Regular cardiac myocyte (primary cell): ENCODE measurements at places on chromosomes 6 and 20. TPM values are rescaled to one million over a fixed set of nuclear protein-coding genes. Genes with fewer than 3 reads are reported as not detected.

The MAS1 gene
- under 0.01 TPM in 2 replicates for total RNA-seq

The STXBP5 gene
- total RNA-seq = 40.8 and 62.0 TPM in 2 replicates

The EDN1 gene
- total RNA-seq = 46.8 and 87.4 TPM in 2 replicates

The SMLR1 gene
- total RNA-seq = 0.19 TPM in 1 of 2 replicates, not detected in the other

The ARG1 gene
- not detected in 2 replicates for total RNA-seq

The RPL7L1 gene
- total RNA-seq = 162 and 174 TPM in 2 replicates

The BHLHE23 gene
- not detected in 2 replicates for total RNA-seq

The VNN1 gene
- under 0.01 TPM in 1 of 2 replicates, not detected in the other for total RNA-seq

The FBXO5 gene
- 4.5 and 32.6 TPM in 2 replicates for total RNA-seq

The DST gene
- total RNA-seq = 211 and 305 TPM in 2 replicates

The GSTA3 gene
- not detected in 2 replicates for total RNA-seq

The GPRC6A gene
- not detected in 2 replicates for total RNA-seq

The CCDC170 gene
- 0.19 and 0.56 TPM in 2 replicates for total RNA-seq

The ADAM33 gene
- 1.2 and 1.7 TPM in 2 replicates for total RNA-seq

The PRR18 gene
- total RNA-seq = not detected in 2 replicates

The BMP5 gene
- total RNA-seq = 0.38 and 1.1 TPM in 2 replicates

The MAFB gene
- under 0.01 and 0.19 TPM in 2 replicates for total RNA-seq

The MICB gene
- 9.0 and 20.7 TPM in 2 replicates for total RNA-seq

The GJA10 gene
- total RNA-seq = not detected in 2 replicates

The BICRAL gene
- 2.9 and 5.4 TPM in 2 replicates for total RNA-seq

The MYT1 gene
- total RNA-seq = not detected in 2 replicates

The NELFCD gene
- 39.7 and 51.0 TPM in 2 replicates for total RNA-seq

The ASIP gene
- total RNA-seq = not detected in 2 replicates

The EPB41L2 gene
- total RNA-seq = 102 and 121 TPM in 2 replicates

The HSPA12B gene
- 0.28 TPM in 1 of 2 replicates, not detected in the other for total RNA-seq
